ENCODE measurements at places on chromosomes 12 and 14. TPM values are rescaled to one million over a fixed set of nuclear protein-coding genes. Genes with fewer than 3 reads are reported as not detected.

The FOXN4 gene
- total RNA-seq: not detected

DNA sequence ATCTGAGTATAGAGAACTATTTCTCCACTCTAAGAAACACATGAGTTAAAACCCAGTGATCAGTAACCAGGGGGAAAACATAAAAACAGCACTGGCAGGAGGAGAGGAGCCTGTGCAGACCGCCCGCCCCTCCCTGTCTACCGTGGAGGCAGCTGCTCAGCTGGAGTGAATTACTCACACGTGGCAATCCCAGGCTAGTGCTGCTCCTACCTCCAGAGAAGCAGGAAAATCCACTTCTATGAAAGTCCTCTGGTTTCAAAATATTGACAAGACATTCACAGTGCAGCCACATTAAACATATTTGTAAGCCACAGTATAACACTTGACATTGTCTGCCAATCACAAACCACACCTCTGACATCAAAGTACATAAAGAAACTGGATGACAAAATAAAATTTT, 16.7 kb downstream of the TMEM132D start:
- no peak for DNase-seq

The DGKA gene
- total RNA-seq: 348 TPM

The RNF212B gene
- not detected for total RNA-seq

DNA sequence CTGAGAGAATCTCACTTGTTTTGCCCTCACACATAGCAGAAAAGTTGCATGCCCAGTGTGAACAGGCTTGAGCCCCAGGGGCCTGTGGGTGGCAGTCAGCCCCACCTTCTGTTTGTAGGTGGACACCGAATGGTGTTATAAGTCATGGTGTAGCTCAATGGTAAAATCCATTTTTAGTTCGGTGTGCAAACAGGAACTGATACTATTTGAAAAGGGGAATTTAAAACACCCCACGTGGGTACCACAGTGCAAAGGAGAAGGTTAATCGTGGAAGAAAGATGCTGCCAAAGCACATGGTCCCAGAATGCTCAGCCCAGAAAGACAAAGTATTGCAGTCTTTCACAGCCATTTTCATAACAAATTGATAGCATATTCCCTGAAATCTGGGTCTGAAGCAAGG, 71.8 kb upstream of the GZMB start:
- no peak for DNase-seq

- no peak for DNase-seq
These were observed 104.9 kb upstream of the SOX5 start for GRCh38 chr12:24054416-24054815.

GRCh38 chr12:116244474-116245090, 32.9 kb downstream of the MED13L start:
- no peak for DNase-seq

The FOXG1 gene
- not detected for total RNA-seq

GRCh38 chr14:100285021-100285912, 21.0 kb downstream of the SLC25A29 start:
- DNase-seq: peak; percentile 83

DNA sequence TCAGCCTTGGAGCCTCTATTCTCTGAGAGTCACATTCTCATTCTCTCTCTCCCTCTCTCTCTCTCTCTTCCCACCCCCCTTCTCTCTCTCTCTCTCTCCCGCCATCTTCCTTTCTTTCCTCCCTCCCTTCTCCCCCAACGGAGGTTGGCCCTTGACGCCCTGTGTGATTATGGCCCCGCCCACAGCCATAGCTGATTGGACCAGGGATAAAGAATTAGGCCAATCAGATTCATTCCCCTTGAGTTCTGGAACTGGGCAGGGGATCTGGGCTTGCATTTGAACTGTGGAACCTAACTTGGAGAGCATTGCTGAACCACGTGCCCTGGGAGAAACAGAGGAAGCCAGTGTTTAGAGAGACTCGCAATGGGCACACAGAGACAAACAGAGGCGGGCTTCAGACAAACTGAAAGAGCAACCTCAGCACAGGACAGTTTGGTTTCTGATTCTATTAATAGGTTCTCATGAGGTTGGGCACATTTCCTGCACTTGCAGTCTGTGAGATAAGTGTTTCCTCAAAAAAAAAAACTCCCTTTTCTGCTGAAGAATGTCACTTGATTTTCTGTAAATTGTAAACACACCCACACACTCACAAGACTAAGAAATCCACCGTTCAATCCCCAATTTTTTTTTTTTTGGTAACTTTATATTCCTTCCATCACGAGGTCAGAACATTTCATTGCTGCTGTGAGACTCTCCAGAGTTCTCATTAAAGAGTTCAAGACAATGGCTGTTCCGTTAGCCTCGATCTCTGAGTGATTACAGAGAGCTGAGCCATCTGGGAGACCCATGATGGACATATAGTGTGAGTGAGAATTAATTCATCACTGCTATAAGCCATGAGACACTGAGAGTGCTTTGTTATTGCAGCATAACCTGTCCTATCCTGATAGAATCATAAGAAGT, 3.5 kb upstream of the P2RX7 start:
- DNase-seq: peak; percentile 91

DNA sequence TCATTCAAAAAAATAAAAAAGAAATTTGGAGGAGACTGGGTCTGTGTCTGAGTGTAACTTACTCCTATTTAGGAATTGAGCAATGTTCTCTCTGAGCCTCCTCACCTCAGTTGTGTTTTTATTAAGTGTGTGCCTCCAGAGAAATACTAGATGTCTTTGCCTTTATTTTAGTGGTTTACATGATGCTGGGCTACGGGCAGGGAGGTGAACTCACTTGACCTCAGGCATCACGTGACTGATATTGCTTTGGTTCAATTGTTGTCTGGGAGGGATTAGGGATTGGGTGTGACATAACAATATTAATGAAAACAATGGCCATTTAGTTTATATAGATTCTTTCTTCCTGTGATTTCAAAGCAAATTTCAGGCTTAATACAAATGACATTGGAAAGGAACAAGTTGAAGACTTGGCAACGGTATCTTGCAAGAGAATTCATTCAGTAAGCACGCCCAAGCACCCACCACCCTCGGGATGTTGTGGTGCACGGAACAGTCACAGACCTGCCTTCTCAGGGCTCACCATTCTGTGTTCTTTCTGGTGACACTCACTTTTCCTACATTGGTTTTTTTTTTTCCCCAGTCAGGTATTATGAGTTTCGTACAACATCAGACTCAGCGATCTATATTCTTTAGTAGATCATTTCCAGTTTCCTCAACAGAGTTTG, 77.5 kb downstream of the BMP4 start:
- DNase-seq: no peak

- no peak for DNase-seq
These were observed 120.5 kb downstream of the PHETA1 start for GRCh38 chr12:111248236-111249017.

The TSPAN11 gene
- not detected for total RNA-seq

The AKAP5 gene
- 1.1 TPM for total RNA-seq

GRCh38 chr12:14264778-14265177, 100.7 kb upstream of the ATF7IP start:
- DNase-seq: no peak

GRCh38 chr12:27502021-27502435, 22.0 kb upstream of the PPFIBP1 start:
- DNase-seq: no peak

DNA sequence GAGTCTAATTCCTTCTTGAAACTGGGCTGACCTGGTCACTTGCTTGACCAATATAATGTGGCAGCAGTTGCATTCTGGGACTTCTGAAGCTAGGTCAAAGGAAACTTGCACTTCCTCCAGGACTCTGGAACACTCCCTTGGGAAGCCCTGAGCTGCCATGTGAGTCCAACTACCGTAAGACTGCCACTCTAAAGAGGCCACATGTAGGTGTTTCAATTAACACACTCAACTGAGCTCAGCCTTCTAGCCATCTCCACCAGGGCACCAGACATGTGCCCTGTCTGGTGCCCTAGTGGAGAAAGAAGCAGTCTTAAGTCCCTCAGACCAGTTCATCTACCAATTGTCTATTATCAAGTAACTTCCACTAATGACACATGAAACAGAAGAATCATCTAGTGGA, 6.1 kb upstream of the TEP1 start:
- DNase-seq: no peak

The TBX5 gene
- total RNA-seq: not detected

The CIDEB gene
- total RNA-seq: 22.6 TPM

- DNase-seq: peak; percentile 38
These were observed 400.3 kb downstream of the ZFP36L1 start for GRCh38 chr14:68392393-68393141.

DNA sequence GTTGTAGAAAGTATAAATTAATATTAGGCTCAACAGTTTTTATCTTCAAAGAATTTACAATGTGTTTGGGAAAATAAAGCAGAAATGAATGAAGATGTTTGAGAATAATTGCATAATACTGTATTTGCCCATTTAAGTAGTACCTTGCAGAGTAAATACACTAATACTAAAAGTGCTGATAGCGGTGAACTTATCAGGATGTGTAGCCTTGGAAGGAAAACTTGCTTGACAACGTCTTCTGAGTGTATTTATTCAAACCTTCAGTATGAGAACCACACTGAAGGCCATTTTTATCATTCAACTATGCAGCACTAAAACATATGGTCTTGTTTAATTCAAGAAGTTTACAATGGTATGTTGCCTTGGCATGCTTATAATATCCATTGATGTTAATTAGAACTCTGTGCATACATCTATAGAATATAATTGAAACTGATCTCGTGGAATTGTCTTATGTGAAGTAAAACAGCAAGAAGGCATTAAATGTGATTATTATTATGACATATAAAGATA, 41.3 kb downstream of the MSRB3 start:
- DNase-seq: no peak

GRCh38 chr12:53948650-53949593, 5.8 kb upstream of the HOXC12 start:
- no peak for DNase-seq

The KLHDC1 gene
- total RNA-seq: 1.4 TPM

The DLGAP5 gene
- 92.7 TPM for total RNA-seq

GRCh38 chr12:111074559-111074958, 154.2 kb upstream of the MYL2 start:
- no peak for DNase-seq

The GLS2 gene
- total RNA-seq: 5.5 TPM

The C12orf56 gene
- not detected for total RNA-seq

GRCh38 chr12:81080431-81080983, 2.6 kb downstream of the ACSS3 start:
- DNase-seq: no peak

The KRT8 gene
- total RNA-seq: 0.67 TPM

The TSFM gene
- 45.5 TPM for total RNA-seq

DNA sequence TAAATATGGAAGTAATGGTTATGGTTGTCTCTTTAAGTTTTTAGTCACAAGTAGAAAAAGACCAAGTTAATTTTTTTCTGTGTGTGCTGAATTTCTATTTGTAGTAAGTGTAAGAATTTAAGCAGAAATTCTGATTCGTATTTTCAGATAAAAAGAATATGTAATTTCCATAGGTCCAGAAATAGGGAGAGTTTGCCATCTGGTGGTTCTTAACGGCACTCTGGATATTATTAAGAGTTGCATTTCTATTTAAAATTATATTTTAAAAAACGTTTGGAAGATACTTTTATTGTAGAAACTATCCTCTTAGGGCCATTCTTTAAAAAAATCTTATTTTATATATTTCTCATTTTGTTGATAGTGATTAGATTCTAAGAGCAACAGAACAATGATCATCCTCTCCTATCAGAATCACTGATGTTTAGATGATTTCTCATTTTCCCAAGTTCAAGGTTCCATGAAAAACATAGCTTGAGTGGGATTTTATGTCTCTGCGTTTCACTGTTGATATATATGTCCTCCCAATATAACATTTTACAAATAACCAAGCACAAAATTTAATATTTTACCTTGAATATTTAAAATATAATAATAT, 88.3 kb downstream of the LRRK2 start:
- no peak for DNase-seq

GRCh38 chr12:31316891-31317290, 9.1 kb downstream of the SINHCAF start:
- DNase-seq: no peak
